ENCODE measurements at places on chromosomes 13 and 19.

GRCh38 chr19:40312533-40312932 lies 27.4 kb upstream of the AKT2 start:
- H3K4me1 ChIP-seq = no peaks in the 10 kb centered on the region
- H3K27ac ChIP-seq = no peak overlapping the region
- no peak overlapping the region for H3K4me3 ChIP-seq
- DNase-seq = no peak

- no peak overlapping the region for H3K4me3 ChIP-seq
- H3K27ac ChIP-seq = no peak overlapping the region
- peaks cover 10% of the 10 kb centered on the region for H3K27me3 ChIP-seq
These were observed 382.7 kb downstream of the MYO16 start for GRCh38 chr13:109012115-109012514.

DNA sequence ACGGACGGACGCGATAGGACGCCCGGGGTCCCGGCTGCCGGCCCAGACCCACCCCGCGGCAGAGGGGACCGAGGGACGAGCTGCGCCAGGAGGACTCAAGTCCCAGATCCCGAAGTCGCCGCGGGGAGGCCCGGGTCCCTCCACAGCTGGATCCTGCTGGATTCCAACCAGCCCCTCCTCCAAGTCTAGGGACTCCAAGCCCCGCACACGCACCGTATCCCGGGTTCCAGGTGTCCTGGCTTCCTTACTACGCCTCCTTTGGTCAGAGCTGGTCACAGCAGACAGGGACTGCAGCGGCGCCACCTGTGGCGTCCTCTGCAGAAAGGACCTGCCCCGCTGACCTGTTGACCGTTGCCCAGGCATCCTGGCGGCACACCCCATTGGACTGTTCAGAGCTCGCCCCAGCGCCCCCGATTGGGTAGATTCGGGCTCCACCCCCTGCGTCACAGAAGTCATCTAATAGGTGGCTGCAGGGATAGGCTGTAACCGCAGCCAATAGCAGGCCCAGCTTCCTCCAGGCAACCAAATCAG lies 29.0 kb upstream of the ZNF709 start:
- peaks cover 9% of the 10 kb centered on the region for H3K36me3 ChIP-seq
- no peak overlapping the region for H3K4me3 ChIP-seq
- peaks cover 12% of the 10 kb centered on the region for H3K27me3 ChIP-seq
- H3K27ac ChIP-seq = no peak overlapping the region

DNA sequence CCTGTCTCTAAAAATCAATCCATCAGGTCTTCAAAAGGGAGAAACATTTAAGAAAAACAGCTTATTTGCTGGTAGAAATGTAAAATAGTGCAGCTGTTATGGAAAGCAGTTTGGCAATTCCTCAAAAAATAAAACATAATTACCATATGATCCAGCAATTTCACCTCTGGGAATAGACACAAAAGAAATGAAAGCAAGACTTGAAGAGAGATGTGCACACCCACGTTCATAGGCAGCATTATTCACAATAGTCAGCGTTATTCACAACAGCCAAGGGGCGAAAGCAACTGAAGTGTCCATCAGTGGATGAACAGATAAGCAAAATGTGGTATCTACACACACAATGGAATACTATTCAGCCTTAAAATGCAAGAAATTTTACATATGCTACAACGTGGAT lies 45.1 kb upstream of the DOCK9 start:
- H3K27ac ChIP-seq = no peak overlapping the region
- no peaks in the 10 kb centered on the region for H3K4me1 ChIP-seq
- no peak overlapping the region for H3K4me3 ChIP-seq
- H3K36me3 ChIP-seq = no peaks in the 10 kb centered on the region

DNA sequence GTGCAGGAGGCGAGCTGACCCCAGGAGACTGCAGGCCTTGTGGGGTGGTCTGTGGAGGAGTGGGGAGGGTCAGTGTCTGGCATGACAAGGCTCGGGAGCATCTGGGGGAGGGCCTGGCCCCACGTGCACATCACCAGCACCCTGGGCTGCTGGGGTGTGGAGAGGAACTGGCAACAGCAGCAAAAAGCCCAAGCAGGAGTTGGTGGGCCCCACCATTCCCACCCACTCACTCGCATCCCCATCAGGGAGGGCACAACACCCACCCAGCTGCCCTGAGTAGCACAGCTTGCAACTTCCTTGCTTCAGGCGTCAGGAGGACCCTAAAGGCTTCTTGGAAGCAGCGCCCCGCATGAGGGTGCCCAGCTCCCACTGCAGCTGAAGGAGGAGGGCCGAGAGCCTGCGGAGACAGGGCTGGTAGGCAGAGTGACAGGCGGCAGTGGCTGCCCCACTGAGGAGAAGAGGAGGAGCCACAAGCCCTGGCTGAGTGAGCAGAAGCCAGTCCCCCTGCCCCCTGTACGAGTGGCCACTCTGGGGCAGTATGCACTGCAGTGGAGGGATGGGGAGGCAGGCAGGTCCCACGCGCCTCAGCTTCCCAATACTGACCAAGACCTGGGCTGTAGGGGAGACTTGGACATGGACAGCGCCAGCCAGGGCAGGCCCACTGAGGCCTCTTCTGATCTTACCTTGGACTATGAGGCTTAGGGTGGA lies 26.5 kb downstream of the ELL start:
- peak overlapping the region; percentile 81 for H3K4me3 ChIP-seq
- H3K4me1 ChIP-seq = peaks cover 94% of the 10 kb centered on the region
- H3K27me3 ChIP-seq = peaks cover 34% of the 10 kb centered on the region
- no peaks in the 10 kb centered on the region for H3K36me3 ChIP-seq
- peak overlapping the region; percentile 94 for H3K27ac ChIP-seq

DNA sequence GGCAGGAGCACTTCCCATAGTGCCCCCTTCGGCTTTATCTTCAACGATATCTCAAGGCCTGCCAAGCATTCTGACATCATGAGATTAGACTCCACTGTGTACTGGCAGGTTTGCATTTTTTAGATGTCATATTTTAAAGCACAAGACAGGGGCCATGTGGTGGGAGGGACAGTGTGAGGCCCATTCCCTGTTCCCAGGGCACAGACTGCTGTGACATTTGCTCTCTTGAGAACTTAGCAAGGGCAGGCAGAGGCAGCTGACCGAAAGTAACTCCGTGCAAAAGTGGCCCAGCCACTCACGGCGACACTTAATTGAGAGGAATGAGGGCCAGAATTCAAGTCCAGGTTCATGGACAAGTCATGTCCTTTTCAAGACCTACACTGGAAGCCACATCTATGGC lies 201.8 kb downstream of the COL4A1 start:
- H3K4me1 ChIP-seq = no peaks in the 10 kb centered on the region
- no peak for DNase-seq
- no peak overlapping the region for H3K27ac ChIP-seq
- H3K36me3 ChIP-seq = no peaks in the 10 kb centered on the region

DNA sequence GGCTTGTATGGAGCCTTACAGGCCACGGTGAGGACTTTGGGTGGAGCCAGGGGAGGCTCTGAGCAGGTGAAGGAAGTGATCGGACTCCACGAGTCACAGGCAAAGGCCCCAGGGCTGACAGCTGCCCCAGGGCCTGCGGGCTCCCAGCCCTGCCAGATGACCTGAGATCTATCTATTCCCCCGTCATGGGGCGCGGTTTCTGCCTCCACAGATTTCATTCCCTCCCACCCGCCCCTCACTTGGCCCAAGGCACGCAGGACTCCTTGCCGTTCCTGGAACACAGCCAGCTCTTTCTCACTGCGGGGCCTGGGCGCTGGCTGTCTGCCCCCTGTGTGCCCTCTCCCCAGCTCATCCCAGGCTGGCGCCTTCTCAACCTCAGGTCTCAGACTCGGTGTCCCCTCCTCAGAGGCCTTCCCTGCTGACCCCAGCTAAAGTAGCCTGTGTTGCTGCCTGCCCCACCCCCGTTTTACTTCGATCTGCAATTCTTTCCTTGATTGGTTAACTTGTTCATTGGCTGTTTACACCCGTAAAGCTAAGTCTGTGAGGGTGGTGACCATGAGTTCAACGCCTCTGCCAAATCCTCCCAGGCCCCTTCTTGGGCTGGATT lies 13.9 kb upstream of the PAK4 start:
- H3K27me3 ChIP-seq = peaks cover 3% of the 10 kb centered on the region
- no peak overlapping the region for H3K4me3 ChIP-seq
- no peak overlapping the region for H3K27ac ChIP-seq
- DNase-seq = no peak
- H3K36me3 ChIP-seq = no peaks in the 10 kb centered on the region
- peaks cover 6% of the 10 kb centered on the region for H3K4me1 ChIP-seq

DNA sequence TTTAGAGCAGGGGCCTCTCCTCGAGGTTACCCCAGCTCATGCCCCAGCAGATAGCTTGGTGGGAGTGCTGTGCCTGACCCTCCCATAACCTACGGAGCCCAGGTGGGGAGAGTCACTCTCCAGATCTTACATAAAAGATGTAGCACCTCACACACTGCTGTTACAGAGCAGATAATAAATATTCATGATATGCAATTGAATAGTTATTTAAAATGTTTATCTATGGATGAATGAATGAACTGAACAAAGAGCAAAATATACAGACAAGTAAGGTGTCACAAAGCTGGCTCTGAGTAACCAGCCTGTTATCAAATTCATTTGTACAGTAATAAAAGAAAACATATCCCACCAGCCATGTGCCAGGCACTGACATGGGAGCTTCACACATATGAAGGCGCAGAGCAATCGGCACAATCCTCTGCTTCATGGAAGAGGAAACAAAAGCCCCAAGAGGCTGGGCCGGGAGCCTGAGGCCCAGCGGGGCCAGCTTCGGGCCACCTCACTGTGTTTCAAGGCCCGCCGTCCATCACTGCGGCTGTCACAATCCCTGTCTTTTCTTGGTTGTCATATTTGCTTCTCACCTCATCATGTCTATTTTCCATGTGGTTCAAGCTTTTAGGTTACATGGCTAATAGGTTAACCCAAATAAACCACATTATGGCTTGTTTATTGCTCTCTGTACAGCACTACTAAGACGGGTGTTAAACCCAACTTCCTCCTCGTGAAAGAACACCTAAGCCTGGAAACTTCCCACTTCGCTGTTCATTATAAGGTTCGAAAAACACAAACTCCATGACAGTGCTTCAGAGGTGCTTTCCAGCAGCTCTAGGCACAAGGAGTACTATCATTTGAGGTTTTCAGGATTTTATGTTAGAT lies 78.4 kb downstream of the IRS2 start:
- H3K27me3 ChIP-seq = peaks cover 37% of the 10 kb centered on the region
- peak overlapping the region; percentile 60 for H3K4me3 ChIP-seq
- peaks cover 46% of the 10 kb centered on the region for H3K4me1 ChIP-seq
- peak overlapping the region; percentile 68 for H3K27ac ChIP-seq
- peak; percentile 73 for DNase-seq

DNA sequence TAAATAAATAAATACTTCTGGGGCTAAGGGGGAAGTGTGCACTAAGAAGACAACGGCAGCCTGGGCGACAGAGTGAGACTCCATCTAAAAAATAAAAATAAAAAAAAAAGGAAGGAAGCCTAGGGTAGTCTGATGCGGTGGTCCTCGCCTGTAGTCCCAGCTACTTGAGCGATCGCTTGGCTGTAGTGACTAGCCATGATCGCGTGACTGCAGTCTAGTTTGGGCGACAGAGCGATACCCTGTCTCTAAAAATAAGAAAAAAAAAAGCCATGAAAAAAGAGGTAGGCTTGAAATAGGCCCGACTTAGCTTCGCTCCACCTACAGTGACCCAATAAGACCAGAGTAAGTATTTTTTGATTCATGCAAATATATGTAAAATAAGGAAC lies 661 bp upstream of the BABAM1 start:
- peak overlapping the region; percentile 89 for H3K4me3 ChIP-seq
- peaks cover 19% of the 10 kb centered on the region for H3K4me1 ChIP-seq
- peak overlapping the region; percentile 80 for H3K27ac ChIP-seq
- no peak for DNase-seq
- peaks cover 6% of the 10 kb centered on the region for H3K27me3 ChIP-seq

DNA sequence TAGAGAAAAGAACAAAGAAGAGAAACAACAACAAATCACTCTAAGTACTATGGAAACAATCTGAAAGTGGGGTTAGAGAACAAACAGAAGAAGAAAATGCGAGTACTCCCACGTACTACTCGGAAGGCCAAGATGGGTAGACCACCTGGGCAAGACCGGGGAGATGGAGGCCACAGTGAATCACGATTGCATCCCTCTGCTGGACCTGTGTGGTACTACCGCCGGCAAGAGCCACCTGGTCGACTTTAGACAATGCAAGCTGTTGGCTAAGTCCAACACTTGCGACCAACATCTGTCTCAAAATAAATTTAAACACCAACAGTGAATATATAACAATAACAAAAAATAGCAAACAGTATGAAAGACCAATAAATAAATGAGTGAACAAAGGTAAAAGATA lies 45.5 kb upstream of the ZNF91 start:
- no peak for DNase-seq
- no peaks in the 10 kb centered on the region for H3K4me1 ChIP-seq
- H3K27me3 ChIP-seq = peaks cover 6% of the 10 kb centered on the region
- H3K4me3 ChIP-seq = no peak overlapping the region

DNA sequence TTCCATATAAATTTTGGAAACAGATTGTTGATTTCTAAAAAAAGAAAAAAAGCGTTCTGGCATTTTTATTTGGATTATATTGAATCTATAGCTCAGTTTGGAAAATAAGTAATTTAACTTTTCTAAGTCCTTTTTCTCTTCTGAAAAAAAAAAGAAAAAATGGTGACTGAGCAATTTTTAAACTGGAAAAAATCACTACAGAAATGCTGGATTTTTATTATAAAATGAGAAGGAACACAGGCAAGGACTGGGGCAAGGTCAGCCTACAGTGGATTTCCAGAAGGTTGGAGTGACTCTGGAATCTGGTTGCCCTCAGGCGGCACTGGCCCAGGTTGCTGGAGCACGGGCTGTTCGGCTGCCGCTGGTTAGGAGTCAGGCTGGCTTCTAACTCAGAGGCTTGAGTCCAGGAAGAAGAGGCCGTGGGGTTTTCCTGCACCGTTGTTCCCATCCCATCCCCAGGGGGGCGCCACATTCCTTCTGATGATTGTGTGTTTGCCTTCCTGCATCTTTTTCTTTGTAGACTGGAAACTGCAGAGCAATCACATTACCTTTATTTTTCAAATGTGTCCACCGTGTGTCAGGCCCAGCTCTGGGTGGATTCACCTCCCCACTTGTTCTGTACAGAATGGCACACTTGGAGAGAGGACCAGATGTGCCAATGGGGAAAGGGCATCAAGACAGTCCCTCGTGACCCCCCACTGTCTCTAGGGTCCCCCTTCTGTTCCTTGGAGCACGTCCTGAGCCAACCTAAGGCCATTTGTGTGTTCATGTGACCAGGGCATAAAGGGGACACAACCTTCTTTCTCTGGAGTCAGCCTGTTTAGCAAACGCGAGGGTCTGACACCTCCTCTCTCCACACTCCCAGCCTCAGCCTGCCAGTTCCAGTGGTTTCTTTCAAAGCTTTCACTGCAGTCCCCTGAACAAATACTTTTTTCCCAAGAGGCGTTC lies 44.5 kb upstream of the GTF3A start:
- H3K4me3 ChIP-seq = no peak overlapping the region
- peaks cover 2% of the 10 kb centered on the region for H3K27me3 ChIP-seq
- no peaks in the 10 kb centered on the region for H3K4me1 ChIP-seq
- H3K36me3 ChIP-seq = no peaks in the 10 kb centered on the region

GRCh38 chr19:36013280-36014011 lies 567 bp downstream of the ALKBH6 start:
- H3K27me3 ChIP-seq = peaks cover 7% of the 10 kb centered on the region
- H3K27ac ChIP-seq = peak overlapping the region; percentile 98
- peak overlapping the region; percentile 98 for H3K4me3 ChIP-seq
- no peaks in the 10 kb centered on the region for H3K36me3 ChIP-seq
- DNase-seq = no peak

Measured in immature natural killer cell (primary cell).